ENCODE measurements at places on chromosomes 6 and 20.

- DNase-seq: no peak
Measured at GRCh38 chr6:41446132-41446531, 100.0 kb upstream of the FOXP4 start.

- DNase-seq: no peak
Measured at GRCh38 chr20:12287575-12287974, 369.9 kb downstream of the BTBD3 start.

GRCh38 chr6:162683135-162683534 lies 44.4 kb downstream of the PRKN start:
- DNase-seq: no peak

DNA sequence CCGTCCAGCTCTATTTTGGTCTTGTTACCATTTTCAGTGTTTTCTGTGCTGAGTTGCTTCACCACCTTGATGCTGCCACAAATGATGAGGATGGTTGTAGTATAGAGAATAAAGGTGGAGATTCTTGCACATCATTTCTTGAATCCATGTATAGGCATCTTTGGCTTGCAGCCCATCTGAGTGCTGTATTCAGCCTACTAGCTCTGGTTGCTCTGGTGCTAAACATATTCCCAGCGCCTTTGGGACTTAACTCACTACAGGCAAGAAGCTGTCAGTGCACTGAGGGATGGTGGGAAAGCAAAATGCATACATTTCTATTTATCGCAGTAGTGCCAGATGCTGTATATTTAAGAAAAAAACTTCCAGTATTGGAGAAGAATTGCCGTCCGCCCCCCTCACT lies 86.0 kb downstream of the CARMIL1 start:
- no peak for DNase-seq

GRCh38 chr6:114342086-114342825 lies 567 bp downstream of the HS3ST5 start:
- peak; percentile 25 for DNase-seq

- DNase-seq: no peak
Measured at GRCh38 chr20:23889775-23890187, 10.2 kb upstream of the CST5 start.

DNA sequence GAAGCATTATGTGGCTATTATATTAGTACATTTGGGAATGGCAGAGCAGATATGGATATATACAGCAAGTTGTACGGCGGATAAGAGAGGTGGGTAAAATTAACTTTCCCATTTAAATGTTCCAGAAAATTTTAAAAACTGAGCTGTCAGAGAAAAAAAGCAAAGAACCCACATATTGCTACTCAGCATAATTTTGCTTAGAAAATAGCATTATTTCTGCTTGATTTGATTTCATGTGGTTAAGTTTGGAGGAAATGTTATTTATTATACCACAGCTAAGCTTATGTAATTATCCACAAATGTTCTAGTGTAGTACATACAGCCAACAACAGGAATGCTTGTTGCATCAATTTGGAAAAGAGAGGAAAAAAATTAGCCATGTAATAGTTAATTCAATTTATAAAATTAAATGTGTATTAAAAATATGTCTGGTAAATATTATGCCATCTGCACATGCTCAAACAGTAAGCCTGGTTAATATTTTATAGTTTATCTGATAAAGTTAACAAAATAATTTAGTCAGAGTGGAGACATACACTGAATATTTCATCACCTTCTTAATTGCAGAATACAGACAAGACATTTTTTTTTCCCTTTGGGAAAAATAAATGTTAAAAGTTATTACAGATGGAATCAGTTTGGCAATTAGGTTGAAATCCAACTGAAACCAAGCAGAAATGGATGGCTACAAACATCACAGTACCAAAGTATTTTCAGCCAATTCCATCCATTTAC lies 172.1 kb upstream of the ID4 start:
- DNase-seq: no peak

GRCh38 chr20:208942-209566 lies 18.0 kb upstream of the DEFB129 start:
- peak; percentile 20 for DNase-seq

- no peak for DNase-seq
Measured at GRCh38 chr6:155219858-155220301, 43.9 kb upstream of the CLDN20 start.

- DNase-seq: no peak
Measured at GRCh38 chr6:72272958-72273357, 348.9 kb upstream of the KCNQ5 start.

GRCh38 chr20:37789408-37789807 lies 95.6 kb downstream of the CTNNBL1 start:
- DNase-seq: no peak

DNA sequence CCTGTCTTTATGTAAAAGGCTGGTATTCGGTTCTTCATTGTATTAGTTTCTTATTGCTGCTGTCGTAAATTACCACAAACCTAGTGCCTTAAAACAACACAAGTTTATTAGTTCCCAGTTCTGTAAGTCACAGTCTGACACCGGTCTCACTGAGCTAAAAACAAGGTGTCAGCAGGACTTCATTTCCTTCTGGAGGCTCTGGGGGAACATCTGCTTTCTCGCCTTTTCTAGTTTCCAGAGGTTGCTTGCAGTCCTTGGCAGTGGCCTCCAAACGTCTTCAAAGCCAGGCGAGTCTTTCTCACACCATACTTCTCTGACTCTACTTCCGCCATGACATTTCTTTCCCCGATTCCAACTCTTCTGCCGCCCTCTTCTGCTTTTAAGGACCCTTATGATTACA lies 43.0 kb upstream of the ZFAND3 start:
- no peak for DNase-seq

DNA sequence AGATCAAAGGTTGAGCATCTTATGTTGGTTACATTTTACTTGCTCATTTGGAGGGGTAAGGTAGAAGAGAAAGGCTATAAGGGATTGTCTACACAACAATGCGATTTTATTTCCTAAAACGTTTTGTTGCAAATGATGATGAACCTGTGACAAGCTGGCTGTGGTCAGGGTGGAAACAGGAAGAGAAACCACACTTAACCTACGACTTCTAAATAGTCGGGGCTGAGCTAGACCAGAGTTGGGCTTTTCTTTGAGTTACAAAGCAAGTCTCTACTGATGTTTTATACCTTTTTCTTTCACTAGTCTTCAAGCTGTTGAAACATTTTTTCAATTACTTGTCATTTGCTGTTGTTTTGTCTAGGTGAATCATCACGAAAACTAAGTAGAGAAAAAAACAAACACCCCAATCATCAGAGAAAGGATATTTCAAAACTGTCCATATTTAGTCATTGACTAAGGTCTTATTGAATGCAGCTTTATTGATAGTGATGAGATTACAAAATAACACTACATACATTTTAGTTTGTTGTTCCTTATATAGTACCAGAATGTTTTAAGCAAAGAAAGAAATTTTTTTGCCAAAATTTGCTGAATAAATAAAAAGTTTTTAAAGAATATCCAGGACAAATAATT lies 18.0 kb downstream of the KLHL31 start:
- DNase-seq: no peak

- no peak for DNase-seq
Measured at GRCh38 chr6:79377047-79377446, 142.6 kb upstream of the HMGN3 start.

GRCh38 chr6:36724514-36725390 lies 27.1 kb downstream of the RAB44 start:
- peak; percentile 81 for DNase-seq

DNA sequence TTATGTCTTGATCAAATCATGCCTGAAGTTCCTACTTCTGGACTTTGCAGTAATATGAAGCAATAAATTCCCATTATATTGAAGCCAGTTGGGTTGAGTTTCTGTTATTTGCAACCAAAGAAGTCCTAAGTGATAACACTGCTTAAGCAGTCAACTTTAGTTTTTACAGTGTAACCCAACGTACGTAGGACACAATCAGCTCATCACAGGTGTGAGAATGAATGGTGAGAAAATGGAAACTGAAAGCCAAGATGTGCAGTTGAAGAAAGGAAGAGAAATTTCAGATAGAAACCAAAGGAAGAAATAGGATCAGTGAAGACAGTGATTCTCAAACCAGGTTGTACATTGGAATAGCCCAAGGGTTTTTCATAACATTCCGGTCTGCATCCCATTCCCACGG lies 211.4 kb upstream of the ZFP64 start:
- no peak for DNase-seq

- DNase-seq: peak; percentile 40
Measured at GRCh38 chr6:26187981-26188635, 100.9 kb downstream of the HFE start.

GRCh38 chr6:158758941-158759479 lies 60.2 kb downstream of the EZR start:
- DNase-seq: peak; percentile 89

GRCh38 chr6:20583444-20583800 lies 49.2 kb downstream of the CDKAL1 start:
- peak; percentile 64 for DNase-seq

- DNase-seq: no peak
Measured at GRCh38 chr6:16688984-16689636, 72.2 kb downstream of the ATXN1 start.

DNA sequence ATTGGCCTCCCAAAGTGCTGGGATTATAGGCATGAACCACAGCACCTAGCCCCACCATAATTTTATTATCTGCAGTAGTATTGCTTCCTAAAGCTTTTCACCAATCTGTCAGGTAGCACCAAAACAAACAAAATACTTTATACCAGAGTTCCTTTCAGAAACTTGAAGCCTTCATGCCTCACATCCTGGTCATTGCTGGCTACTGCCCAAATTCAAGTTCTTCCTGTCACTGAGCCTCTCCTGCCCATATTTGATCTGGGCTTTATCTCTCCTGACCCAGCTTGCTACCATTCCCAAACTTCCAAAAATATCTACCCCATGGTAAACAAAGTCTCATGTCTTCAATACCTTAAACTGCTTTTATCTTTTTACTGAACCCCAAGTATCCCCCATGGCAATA lies 34.9 kb upstream of the DST start:
- DNase-seq: no peak

- no peak for DNase-seq
Measured at GRCh38 chr6:130975325-130975724, 87.7 kb downstream of the EPB41L2 start.

DNA sequence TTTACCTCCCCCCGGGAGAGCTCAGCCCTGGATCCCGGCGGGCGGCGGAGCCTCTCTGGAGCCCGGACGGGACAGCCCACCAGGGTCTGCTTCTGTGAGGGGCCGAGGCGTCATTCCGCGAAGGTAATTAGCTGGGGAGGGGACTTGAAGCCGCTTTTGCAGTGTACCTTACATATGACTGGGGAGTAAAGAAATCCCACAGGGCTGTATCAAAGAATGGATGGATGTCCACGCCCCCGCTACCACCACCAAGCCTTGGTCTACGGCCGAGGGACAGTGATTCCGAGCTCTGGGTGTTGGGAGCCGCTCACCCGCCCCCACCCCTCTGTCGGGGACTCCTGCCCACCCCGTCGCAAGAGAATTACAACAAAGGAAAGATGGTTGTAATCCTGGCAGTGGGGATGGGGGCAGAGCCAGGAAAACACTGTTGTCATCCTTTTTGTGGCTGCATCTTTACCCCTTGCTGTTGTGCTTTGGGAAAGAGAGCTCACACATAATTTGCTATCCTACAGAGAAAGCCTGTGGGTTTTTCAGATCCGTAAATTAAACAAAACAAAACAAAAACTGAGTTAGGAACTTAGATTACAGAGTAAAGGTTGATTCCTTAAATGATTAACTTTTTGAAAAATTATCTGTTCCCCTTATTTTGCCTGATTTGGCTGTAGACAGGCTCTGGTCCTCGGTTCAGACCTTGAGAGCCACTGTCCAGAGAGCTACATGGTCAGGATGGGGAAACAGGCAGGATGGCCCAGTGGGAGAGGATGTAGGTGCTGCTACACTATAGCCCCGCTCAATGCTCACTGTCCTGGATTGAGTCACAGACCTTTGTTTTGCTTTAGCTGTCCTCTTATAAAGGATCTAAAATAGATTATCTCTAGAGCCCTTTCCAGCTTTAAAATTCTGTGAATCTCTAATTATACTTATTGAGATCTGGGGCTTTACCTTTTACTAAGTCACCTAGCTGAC lies 997 bp upstream of the FBXO30 start:
- DNase-seq: peak; percentile 25

DNA sequence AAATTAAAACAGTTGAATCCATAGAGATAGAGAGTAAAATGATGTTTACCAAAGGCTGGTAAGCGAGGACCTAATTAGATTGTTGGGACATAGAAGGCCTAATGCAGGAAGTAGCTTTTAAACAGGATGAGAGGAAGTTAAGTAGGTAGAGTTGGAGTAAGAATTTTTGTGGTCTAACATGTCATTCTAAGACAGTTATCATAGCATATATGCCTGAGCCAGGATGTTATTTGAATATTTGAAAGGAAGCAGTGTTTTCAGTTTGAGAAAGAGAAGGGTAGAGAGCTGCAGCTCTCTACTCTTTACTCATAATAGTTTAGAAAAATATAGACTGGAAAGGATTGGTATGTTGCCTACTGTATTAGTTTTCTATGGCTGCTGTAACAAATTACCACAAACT lies 121.6 kb downstream of the MEI4 start:
- DNase-seq: no peak

DNA sequence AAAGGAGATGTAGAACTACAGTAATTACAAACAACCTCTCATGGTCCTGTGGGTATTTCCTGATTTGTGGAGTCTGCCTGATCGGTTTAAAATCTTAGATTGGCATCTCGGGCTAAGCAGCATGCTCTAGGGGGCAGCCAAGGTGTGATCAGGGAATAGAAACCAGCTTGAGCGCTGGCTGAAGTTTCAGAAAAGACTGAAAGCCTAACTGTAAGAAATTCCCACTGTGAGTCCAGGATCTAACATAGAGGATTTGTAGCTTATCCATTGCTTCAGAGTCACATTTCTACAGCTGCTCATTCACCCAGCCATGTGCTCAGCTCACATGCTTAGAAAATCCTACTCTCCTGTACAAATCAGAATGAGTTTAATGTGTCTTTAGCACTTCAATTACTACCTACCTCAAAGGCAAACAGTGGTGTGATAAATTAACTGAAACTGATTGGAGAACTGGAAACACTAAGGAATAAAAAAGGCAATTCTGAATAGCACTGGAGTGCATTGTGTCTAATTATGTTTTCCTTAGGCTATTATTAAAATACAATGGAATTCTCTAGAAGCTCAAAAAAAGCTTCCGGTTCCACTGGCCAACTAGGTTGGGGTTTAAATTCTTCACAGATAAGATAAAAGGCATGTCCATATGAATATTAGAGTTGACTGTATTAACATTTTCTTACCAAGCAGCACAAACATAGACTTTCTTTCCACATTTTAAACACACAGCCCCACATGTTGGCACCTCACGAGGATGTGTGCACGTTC lies 73.8 kb upstream of the MPC1 start:
- DNase-seq: no peak

GRCh38 chr6:124604719-124605118 lies 357.5 kb upstream of the RNF217 start:
- no peak for DNase-seq

- DNase-seq: no peak
Measured at GRCh38 chr20:37362821-37363220, 16.9 kb downstream of the SRC start.

GRCh38 chr6:25237579-25237978 lies 41.6 kb upstream of the CARMIL1 start:
- no peak for DNase-seq
